NT2/D1 (cell line): ENCODE measurements at places on chromosomes 6 and 20.
A peak's percentile ranks its signal among the peaks of the same experiment; 100 is the strongest.

DNA sequence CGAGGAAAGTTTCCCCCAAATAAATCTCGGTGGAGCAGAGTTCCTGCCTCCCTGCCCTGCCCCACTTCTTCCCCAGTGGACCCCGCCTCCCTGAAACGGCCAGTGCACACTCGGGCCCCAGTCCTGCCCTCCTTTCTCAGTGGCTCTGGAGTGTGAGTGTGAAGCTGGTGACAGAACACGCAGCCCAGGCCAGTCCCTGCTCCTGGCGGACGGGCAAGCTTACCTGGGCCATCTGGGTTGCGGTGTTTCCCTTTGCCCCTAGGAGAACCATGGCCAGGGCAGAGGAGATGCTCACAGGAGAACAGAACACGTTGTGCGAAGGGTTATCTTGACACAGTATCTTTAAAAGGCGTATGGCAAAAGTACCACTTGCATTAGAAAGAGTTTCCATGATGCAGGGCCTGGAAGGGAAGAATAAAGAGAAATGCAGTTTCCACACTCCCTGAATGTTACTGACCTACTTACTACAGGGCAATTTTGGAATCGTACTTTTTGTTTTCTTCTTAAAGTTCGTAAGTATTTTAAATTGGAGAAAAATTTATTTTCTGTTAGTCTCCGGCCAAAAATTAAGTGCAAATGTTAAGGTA, 2.8 kb downstream of the SERPINB9 start:
- DNase-seq: no peak

GRCh38 chr6:1519597-1519996, 90.1 kb upstream of the FOXC1 start:
- no peak for DNase-seq

DNA sequence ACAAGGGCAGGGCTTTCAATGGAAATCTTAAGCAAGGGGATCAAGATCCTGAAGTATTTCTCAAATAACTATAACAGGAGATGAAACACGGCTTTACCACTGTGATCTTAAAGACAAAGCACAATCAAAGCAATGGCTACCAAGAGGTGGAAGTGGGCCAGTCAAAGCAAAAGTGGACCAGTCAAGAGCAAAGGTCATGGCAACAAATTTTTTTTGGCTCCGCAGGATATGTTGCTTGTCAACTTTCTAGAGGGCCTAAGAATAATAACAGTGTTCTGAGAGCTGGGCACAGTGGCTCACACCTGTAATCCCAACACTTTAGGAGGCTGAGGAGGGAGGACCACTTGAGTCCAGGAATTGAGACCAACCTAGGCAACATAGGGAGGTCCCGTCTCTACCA, 54.1 kb downstream of the ILRUN start:
- no peak for DNase-seq

DNA sequence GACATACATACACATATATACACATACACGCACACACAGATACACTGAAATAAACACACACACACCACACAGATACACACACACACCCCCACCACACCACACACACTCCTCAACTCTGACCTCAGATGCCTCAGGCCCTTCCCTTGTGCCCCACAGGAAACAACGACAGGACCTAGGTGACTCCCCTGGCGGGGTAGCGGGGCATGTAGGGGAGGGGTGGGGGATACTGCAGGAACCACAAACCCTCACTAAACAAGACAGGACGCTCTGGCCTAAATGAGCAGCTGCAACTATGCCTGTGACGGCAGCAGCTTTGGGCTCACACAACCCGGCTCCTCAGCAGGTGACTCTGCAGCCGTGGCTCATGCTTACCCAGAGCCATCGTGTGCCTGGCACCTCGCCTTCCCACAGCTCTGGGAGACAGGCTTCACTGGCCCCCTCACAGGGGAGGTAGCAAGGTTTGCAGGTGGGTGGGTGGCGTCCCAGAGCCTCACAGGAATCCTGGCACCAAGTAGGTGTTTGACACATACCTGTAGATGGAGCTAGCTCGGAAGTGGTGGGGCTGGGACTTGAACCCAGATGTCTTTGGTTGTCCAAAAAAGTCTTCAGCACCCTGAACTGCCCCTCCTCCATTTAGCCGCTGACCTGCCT, 100.8 kb downstream of the GRM4 start:
- no peak for DNase-seq

GRCh38 chr6:160992061-160992979, 751 bp downstream of the MAP3K4 start:
- DNase-seq: no peak

DNA sequence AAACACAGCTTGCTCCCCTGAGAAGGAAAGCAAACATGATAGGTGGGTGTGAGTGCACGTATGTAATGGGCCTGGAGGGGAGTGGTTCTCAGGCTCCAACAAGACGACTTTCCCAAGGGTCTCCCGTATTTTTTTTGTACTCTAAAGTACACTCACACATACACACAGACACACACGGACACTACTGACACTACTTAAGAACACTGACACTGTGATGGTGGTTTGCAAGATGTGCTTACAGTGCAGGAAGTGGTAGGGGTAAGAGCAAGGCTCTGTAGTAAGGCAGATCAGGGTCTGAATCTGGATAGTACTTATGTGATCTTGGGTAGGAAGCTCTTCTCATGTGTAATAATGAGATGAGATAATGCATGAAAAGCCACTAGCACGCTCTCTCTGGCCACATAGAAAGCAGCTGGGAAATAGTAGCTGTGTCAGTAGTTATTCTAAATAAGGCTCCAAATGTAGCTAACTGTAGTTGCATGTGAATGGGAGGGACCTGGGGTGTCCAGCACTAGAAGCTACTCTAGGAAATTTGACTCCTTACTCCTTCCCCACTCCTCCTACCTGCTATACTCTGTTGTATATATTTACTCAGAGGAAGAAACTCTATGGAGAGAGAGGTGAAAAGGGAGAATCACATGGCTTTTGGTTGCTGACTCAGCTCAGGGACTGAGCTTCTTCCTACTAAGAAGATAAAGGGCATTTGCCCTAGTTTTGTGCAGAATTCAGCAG, 8.4 kb upstream of the ZBTB24 start:
- no peak for DNase-seq

GRCh38 chr6:32692019-32692418, 25.6 kb upstream of the HLA-DQB1 start:
- peak; percentile 40 for DNase-seq

DNA sequence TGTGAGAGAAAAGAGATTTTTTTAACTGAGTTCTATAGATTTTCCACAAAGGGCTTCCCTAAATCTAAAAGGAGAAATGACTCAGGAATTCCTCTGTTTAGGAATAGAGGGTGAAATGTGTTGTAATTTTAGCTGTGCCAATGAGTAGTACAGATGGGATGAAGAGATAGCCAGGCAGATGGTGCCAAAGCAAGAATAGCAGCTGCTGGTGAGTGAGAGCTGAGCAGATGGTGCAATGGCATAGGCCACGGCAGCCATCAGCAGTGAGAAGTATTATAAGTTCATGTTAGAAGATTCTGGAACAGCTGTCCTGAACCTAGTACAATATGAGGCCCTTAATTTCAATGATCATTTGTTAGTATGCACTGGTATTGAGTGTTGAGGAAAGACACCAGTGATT, 40.2 kb upstream of the CRISP1 start:
- DNase-seq: no peak

DNA sequence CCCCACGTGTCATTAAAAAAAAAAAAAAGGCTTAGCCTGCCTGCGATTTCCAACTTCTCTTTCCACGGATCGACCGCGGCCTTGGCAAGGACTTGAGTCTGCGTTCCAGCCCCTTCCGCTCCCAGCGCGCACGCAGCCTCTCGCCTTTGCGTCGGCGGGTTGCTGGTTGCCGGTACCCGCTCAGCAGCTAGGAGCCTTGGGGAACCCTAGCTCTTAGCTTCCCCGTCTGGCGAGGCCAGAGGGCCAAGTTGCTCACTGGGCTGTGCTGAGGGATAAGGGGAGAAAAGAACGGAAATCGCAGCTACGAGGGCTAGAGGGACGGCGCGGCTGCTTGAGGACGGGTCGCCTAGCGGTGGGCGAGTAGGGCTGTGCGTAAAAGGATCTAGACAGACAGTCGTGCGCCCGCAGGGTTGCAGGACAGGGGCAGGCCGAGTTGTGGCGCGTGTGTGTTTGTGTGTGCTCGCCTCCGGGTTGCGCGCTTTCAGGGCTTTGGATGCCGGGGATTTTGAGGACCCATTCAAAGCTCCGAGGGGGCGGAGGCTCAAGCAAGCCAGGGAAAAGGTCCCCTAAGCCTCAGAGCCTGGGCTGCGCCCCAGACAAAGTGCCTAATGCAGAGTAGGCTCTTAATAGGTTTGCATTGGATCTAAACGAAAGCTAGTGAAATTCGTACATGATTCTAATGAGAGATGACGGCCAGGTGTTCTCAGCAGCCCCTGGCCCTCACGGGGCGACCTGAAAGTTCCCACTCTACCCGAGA, 40.5 kb upstream of the OSTM1 start:
- no peak for DNase-seq

GRCh38 chr20:18188434-18188833, 50.8 kb downstream of the KAT14 start:
- no peak for DNase-seq

DNA sequence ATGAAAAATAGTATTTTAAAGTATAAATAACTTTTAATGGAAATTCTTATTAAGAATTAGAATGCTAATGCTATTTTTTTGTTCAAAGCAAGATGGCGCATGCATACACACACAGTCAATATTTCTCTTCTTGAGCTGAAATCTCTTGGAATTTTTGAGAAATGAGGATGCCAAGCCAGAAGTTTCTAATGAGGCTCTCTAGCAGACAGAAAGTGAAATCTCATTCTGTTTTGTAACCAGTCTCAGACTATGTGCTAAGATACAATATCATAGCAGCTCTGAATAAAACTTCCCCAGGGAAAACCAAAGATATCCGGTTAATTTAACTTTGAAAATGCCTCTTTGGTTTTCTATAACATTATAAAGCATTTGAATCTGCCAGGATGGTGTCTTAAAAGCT, 97.2 kb upstream of the HDAC2 start:
- DNase-seq: no peak

DNA sequence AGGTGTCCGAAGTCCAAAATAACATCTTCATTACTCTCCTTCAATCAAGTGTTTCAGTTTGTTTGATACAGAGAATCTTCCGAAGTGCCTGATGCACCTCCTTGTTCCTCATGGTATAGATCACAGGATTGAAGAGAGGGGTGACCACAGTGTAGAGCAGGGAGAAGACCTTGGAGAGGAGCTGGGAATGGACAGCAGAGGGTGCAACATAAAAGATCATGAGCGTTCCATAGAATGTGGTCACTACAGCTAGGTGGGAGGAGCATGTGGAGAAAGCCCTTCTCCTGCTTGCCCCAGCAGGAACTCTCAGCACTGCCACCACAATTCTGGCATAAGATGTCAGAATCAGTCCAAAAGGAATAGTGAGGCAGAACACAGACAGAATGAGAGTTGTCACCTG, 11.9 kb downstream of the OR12D1 start:
- DNase-seq: no peak

DNA sequence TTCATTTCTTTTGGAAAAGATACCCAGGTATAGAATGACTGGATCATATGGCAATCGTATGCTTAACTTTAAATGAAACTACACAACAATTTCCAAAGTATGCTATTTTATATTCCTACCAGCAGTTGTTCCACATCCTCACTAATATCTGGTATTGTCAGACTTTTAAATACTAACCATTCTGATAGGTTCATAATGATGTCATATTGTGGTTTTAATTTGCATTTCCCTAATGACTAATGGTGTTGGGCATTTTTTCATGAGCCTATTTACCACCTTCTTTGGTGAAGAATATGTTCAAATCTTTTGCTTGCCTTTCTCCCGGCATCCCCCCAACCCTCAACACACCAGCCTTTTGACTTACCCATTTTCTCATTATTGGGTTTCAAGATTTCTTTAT, 96.2 kb upstream of the HMGN3 start:
- DNase-seq: no peak
